ENCODE measurements at places on chromosomes 16 and 17.

DNA sequence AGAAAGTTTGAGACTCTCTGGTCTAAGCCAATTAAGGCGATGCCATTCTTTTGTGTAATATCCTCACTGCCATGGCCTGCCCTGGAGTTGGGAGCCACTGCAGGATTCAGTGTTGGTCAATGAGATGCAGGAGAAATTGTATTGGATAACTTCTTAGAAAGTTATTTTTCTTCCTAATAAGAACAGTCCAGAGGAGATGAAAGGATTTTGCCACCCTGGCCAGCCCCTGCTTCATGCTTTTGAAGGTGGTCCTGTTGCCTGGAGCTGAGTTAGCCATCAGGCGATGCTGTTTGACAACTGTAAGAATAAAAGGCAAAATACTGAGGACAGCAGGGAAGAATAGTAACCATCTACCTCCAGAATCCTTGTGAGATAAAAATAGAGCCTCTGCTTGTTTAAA is 35.4 kb upstream of the CNTNAP4 start:
- DNase-seq: no peak

DNA sequence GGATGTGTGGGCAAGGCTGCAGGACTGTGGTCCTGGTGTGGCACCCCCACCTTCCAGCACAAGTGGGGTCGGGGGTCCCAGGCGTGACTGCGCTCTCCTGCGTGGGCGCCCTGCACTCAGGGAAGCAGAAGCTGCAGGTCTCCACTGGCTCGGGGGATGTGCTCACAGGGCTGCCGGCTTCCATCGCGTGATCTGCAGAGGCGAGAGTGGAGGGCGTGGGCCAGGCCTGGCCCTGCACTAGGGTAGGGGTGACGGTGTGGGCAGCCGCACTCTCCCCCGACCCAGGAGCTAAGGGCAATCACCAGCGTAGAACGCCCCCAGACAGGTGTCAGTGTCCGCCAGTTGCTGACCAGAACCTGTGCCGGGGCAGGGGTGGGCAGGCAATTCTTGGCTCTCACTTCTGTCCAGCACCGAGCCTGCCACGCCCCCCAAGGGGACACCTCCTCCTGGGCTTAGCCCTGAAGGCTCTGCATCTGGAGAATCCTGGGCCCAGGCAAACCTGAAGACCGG is 32.3 kb downstream of the TNFRSF13B start:
- no peak for DNase-seq

DNA sequence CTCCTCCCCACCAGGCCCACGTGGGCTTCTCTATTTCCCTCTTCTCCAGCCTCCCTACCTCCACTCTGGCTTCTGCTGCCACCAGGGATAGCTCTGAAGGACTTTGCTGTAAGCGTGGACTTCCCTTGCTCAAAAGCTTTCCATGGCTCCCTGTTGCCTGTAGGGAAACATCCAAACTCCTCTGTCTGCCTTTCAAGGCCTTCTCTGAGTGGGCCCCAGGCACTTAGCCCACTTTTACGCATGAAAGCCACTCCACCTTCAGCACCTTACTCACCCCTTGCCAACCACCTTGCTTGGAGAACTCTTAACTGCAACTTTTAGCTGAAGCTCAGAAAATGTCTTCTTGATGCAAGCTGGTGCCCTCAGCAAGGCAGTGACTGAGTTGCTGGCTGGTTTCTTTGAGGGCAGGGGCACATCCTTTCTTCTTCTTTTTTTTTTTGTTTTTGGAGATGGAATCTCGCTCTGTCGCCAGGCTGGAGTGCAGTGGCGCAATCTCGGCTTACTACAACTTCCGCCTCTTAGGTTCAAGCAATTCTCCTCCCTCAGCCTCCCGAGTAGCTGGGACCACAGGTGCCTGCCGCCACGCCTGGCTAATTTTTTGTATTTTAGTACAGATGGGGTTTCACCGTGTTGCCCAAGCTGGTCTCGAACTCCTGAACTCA is 52.0 kb upstream of the DLX4 start:
- DNase-seq: no peak

- peak; percentile 22 for DNase-seq
These were observed 3.9 kb upstream of the KRTAP4-3 start for GRCh38 chr17:41171886-41172285.

DNA sequence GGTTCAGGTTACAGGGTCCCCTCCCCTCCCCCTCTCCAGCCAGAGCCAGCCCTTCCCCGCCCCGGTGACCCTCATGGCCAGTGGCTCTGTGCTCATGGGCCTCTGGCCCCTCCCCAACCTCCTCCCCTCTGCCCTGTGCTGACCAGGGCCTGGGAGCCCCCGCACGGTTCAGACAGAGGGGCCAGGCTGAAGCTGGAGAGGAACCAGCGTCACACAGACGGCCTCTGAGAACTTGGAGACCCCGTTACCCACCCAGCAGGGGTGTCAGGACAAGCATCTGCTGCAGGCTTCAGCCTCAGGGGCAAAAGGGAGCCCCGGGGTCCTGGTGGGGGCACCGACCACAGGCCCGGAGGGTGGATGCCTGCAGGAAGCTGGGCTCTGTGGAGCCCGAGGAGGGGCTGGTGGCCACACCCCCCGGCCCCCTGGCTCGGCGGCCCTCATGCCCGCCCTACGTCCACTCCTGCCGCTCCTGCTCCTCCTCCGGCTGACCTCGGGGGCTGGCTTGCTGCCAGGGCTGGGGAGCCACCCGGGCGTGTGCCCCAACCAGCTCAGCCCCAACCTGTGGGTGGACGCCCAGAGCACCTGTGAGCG is at the start of gene WFIKKN1:
Gene WFIKKN1 (plus strand): TSS at position 171 of the 591 bp plus-strand sequence. CDS start 269 bp downstream, at position 440.
- DNase-seq: no peak

GRCh38 chr16:23908790-23909189 is 73.0 kb downstream of the PRKCB start:
- DNase-seq: no peak

DNA sequence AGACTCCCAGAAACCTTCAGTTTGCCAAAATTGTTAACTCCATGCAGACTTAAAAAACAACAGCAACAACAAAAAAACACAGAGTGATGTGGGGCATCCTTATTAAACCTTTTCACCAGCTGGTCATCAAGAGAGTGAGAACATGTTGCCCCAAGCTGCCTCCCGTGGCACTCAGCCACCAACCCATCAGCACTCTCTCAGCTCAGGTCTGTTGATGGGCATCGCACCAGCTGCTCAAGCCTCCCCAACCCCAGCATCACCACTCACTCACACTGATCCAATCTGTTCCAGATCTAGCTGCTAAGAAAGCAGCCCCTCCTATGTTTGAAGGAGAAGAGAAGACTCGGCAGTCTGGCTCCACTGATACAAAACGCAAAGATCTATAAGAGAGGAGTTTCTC is 46.8 kb downstream of the SLC39A11 start:
- no peak for DNase-seq

DNA sequence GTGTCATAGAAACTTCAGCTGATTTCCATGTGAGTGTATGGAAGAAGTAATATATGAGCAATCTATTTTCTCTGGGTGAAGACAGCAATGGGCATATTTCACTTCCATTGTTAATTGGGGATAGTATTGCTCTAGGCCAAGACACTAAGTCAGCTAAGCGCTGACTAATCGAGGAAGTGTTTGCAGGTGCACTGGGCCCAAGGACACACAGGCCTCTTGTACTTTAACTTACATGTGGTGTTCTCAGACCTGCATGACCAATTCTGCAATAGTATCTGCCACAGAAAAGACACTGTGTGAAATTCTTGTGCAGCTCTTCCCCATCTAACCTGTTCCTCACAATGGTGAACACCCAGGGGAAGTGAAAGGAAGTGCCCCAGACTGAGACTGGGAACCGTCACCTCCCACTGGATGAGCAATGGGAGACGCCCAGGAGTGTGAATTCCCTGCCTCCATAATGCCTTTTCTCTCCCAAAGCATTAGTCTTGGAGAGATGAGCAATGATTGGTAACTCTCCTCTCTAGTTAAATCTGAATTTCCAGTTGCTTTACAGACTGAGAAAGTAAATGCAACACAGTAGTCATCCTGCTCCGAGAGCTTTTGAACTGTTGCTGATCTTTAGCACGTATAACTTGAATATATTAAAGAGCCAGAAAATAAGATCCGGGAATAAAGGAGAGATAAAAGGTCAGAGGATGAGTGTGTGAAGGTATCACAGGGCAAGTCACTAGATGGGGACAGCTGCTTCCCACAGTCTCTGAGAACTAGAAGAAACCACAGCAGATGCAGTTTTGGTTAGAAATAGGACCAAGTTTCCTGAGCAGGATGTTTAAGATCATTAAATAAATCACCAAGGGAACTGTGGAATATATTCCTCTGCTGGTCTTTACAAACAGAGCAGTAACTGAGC is 82.6 kb downstream of the CDK5R1 start:
- no peak for DNase-seq

- no peak for DNase-seq
These were observed 127.3 kb downstream of the MGAT5B start for GRCh38 chr17:76995387-76996105.

- no peak for DNase-seq
These were observed 2.7 kb upstream of the HES7 start for GRCh38 chr17:8126491-8127066.

DNA sequence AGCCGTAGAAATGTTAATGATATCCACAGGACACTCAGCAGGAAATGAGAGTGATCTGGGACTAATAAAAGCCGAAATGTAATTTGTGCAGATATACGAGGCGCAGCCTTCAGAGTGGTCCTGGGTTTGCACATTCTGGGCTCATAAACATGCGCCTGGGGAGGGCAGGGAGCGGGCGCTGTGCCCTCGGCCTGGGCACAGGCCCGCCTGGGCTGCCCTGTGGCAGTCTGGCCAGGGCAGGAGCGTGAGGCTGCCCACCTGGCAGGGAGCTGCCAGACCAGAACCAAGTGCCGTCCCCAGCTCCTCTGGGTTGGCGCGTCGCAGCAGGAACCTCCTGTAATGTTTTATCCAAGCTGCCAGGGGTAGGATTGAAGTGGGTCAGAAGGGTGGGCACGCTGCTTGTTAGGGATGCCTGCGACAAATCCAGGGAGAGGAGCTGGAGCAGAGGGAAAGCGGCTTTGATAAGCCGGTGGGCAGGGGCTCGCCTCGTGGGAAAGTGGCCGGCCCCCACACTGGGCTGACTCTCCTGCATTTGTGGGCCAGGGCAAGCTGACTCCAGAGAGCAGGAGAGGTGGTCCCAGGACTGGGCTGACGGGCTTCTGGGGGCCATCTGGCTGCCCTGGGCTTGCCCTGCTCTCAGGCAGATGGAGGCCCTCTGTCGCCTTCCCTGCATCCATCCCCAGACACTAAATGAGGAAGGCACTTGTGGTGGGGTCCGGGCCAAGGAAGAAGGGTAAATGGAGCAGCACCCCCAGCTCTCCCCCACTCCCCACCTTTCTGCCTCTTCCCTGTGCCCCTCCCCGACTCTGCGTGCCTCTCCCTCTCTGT is 45.9 kb downstream of the SREBF1 start:
- DNase-seq: no peak

GRCh38 chr16:50763211-50763610 is 21.3 kb downstream of the CYLD start:
- no peak for DNase-seq

DNA sequence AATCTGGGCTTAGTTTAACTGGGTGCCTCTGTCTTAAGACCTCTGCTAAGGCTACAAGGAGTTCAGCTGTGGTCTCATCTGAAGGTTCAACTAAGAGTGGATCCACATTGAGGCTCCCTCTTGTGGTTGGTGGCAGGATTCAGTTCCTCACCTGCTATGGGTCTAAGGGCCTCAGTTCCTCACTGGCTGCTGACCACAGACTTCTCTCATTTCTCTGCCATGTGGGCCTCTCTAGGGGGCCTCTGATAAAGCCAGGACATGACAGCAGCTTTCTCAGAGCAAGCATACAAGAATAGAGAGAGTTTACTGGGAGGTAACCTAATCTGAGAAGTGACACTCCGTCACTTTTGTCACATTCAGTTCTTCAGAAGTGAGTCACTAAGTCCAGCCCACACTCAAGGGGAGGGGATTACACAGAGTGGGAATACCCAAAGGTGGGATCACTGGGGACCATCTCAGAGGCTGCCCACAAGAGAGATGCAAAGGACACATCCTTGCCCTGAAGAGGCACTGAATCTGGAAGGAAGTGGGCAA is 19.2 kb upstream of the ABAT start:
- no peak for DNase-seq

DNA sequence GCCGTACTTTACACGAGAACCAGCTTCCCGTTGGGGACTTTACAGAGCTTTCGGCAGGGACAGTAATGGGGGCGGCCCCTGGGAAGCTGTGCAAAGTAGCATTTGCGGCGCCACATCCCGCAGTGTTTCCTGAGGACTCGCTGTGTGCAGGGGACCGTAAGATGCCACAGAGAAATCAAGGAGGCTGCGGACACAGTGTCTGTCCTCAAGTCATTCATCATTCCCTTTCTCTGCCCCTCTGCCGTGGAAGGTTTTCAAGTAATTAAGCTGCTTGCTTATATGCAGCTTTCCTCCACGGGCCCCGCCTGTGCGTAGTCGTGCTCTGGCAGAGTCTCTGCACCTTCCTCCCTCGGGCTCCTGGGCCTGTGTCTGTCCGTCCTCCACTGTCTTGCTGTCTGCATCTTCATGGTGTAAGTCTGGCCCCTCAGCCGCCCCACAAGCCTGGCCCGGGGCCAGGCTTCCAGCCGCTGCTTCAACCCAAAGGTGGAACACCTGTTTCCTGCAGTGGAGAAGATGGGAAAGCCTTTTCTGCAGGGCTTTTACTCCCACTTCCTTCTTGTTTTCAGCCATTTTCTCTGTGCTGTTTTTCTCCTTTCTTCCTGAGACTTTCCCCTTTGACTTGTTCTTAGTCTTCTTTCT is 216.9 kb upstream of the CHMP6 start:
- no peak for DNase-seq

GRCh38 chr16:8590811-8591210 is 500 bp upstream of the TMEM114 start:
- no peak for DNase-seq

DNA sequence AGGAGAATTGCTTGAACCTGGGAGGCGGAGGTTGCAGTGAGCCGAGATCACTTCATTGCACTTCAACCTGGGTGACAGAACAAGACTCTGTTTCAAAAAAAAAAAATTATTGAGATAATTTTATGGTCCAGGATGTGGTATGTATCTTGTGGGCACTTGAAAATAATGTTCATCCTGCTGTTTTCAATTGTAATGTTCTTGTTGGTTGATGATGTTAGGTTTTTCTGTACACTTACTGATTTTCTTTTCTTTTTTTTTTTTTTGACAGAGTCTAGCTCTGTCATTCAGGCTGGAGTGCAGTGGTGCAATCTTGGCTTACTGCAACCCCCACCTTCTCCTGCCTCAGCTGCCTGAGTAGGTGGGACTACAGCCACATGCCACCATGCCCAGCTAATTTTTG is 29.7 kb downstream of the TBX21 start:
- no peak for DNase-seq

DNA sequence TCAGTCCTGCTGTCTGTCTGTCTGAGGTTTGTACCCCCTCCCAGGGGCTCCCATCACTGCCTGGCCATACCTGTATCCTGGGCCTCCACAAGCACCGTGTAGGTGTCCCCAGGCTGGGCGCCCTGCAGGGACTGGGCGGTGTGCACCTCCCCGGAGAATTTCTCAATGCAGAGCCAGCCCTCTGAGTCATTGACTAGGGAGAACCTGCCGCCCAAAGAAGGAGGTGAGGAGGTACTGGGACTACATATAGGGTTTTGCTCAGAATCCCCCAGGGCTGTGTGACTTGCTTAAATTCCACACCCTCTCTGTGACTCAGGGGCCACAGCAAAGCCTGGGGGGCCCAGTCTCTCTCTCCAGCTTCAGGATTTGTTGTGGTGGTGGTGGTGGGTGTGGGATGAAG is 7.6 kb downstream of the CDH16 start:
- no peak for DNase-seq

Measured in fibroblast of skin of left biceps (primary cell).